Activated naive CD4-positive, alpha-beta T cell (primary cell): ENCODE measurements at places on chromosomes 7 and 10.

DNA sequence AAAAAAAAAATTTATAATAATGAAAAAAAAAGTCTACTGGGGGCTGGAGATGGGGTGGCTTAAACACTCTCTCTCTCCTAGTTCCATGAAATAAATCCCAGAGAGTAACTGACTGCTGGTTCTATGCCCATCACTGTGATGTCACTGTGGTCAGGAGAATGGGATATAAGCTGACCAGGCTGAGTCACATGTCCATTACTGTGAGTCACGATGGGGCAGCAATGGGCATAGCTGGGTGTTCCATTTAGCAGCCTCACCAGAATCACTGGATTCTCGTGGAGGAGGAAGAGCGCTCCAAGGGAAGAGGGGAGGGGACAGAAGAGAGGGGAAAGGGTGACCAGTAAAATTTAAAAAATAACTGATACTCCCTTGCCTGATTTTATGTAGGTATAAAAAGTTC, 37.1 kb downstream of the MASTL start:
- no peak for DNase-seq

GRCh38 chr10:116311706-116312490, 12.3 kb upstream of the CCDC172 start:
- no peak for DNase-seq

DNA sequence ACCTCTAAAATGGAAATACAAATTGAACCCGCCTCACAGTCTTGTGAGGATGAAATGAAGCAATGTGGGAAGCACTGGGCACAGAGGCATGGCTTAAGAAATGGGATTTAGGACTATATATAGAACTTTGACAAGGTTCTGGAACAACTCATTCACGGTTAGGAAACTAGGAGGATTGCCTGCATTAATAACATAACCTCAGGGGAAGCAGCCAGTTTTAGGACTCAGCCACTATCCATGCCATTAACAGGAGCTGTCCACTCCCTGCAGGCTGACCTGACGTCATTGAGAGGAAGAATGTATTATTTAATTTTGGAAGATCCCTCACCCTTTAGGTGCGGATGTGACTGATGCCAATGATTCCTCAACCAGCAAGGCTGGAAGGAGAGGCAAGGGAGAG, 34.8 kb downstream of the ITGB8 start:
- DNase-seq, result no peak

DNA sequence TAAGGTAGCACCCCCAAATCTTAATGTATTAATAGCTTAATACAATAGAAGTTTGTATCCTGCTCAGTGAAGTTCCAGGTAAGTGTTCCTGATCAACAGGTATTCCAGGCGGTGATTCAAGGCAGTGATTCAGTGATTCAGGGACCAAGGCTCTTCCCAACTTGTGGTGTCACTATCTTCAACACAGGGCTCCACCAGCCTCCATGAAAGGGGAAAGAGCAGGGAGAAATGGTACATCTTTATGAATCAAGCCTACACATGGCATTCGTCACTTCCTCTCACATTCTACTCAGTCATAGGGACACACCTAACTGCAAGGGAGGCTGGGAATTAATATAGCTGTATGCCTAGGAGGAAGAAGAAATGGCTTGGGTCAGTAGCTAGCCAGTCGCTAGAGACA, 5.1 kb downstream of the GOLGA7B start:
- no peak for DNase-seq

GRCh38 chr10:21531164-21531563, 2.9 kb upstream of the MLLT10 start:
- DNase-seq, result no peak

GRCh38 chr7:138167869-138168296, 91.6 kb downstream of the AKR1D1 start:
- no peak for DNase-seq

DNA sequence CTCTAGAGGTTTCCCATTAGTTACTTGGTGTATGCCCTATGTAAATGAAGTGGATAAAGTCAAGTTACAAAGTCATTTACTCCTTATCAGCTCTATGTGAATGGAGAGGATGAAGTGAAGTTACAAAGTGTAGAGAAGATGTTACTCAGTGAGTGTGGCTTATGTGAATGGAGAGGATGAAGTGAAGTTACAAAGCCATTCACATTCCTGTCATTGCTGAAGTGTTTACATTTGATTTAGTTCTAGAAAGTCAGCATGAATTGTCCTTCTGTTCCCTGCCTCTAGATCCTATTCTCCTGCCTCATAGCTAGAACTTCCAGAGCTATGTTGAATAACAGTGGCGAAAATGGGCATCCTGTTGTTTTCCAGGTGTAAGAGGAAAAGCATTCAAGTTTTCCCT, 880.1 kb downstream of the DNAJB9 start:
- DNase-seq, result no peak

- DNase-seq, result no peak
These were observed 32.0 kb downstream of the MALSU1 start for GRCh38 chr7:23331132-23331531.

- no peak for DNase-seq
These were observed 173.4 kb upstream of the PFKP start for GRCh38 chr10:2893991-2894390.

- DNase-seq, result no peak
These were observed 16.9 kb downstream of the SMURF1 start for GRCh38 chr7:99126921-99127553.

DNA sequence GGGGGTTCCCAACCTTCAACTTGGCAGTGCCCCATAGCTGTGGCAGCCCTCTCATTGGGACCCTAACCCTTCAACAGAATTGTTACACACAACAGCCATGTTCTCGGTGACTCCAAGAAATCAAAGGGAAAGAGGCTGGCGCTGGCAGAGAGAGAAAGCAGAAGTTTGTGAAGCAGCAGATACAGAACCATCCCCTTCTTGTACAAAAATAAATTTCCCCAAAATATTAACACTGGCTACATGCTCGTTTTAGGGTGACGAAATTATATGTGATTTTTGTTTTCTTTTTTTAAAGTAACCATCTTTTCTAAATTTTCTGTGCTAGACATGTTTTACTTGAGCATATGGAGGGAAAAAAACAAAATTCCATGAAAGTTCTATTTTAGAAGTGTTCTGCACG, 45.2 kb upstream of the SAMD8 start:
- DNase-seq, result no peak

- DNase-seq, result no peak
These were observed 54.7 kb downstream of the STEAP1B start for GRCh38 chr7:22445140-22445743.

DNA sequence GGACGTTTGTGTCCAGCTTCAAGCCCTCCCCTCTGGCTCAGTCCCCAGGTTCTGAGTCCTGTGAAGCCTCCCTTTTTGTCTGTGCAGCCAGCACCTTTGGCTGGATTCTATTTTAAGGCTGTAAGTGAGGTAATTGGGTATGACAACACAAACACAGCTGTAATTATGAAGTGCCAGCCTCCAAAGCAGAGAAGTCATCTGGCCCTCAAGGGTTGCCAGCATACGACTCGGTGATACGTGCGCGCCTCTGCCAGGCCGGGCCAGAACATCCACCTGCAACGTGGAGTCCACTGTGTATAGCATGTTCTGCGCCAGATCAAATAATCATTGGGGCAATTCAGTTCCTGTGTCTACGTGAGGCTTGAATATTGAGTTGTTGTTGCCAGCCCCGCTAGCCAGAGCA, 6.7 kb upstream of the FAM180A start:
- no peak for DNase-seq

DNA sequence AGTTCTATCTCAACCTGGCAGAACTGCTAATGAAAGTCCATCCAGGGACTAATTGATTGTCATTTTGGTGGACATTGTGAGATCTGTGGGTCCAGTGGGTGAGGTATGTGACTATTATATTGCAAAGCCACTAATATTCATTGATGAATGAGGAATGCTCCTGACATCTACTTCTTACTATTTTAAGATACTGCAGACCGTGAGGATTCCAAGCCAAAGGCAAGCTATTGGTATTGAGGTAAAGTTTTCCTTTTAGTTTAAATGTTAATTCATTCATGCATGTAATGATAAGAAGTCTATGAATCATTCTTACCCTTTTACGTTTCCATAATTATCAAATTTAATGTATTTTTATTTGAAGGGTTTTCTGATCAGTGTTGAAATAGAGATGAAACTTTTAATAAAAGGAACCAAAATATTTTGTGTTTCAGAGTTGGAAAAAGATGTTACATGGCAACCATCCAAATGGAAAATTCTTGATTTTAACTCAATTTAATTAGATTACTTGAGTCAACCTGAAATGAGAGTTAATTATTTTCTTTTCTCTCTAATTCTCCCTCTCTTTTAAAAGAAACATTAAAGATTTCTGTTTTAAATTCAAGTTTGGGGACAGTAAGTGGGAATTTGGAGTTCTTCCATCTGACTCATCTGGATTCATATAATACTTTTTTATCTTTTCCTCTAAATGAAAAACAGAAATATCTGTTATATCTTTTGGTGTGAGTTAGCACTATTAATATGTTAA, 39.6 kb downstream of the NUP205 start:
- no peak for DNase-seq

DNA sequence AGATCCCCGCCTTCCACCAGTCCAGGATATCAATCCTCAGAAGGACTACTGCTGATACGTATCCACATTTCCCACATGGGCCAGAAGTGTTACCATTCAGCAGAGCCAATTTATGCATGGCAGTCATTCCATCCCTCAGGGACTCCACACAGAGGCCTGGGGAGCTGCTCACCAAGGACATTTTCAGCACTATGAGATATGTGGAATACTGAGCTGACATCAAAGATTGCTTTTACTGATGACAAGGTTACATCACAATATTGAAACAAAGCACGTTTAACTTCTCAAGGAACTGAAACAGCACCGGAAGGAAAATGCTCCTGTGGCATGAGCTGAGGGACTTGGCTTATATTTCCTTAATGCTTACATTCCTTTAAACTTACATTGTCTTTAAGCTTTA, 335.1 kb downstream of the BMPER start:
- DNase-seq, result no peak

DNA sequence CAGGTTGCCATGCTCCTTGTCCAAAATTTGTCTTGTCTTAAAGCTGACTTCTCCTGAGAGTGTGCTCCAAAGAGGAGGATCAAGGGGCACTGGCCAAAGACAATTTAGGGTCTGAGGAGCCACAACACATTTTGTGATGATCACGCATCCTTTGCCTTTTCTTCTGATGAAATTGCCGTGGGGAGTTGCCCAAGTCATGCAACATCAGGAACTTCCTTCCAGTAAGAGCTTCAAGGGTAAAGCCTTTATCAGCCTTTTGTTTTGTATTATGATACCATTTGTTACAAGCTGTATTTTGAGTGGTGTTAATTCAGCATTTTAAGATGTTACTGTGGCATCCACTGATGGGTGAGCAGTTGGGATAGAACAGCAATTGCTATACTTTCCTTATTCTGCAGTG, 131.2 kb upstream of the MKI67 start:
- DNase-seq, result no peak

DNA sequence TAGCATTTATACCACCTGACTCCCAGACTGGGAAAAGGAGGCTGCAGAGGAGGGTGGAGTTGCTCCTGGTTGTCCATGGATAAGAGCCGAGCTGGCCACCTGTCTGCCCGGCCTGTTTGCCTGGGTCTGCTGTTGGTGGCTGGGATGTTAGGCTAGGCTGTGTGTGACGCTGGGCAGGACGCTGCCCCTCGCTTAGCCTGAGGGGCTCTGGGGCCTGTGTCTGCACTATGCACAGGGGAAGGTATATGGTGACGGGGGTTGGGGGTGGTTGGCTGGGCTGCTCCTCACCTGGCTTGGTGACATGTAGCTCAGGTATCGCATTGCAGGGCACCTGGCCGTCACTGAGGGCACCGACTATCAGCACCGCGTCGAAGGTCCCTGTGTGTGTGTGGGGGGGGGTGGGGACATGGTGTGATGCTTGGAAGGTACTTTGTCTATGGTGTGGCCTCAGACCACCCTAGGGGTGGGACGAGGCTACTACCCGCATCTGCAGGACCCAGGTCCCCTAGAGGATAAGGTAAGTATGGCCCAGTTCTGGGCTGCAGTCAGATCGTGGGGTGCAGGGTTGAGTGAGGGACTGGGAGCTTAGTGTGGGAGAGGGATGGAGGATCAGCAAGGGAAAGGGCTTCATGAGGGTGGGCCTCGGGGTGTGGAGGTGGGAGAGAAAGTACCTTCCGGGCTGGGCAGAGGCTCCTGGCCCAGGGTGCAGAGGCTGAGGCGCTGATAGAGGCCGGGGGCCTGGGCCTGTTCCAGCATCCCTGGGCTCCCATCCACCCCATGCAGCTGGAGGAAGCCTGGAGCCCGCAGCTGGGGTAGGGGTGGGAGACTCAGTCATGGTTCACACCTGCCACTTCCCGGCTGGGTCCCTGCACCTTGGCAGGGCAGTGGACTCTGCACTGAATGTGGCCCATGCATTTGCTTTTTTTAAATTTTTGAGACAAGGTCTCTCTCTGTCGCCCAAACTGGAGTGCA, 2.3 kb downstream of the METTL27 start:
- no peak for DNase-seq

- DNase-seq, result no peak
These were observed 226.4 kb upstream of the HABP2 start for GRCh38 chr10:113326160-113327111.

GRCh38 chr7:55018361-55019190, at the start of gene EGFR:
TSS of gene EGFR (plus strand) at chr7:55019017. CDS start at chr7:55019278, 261 bp downstream.
- DNase-seq, result no peak

GRCh38 chr7:67752227-67752626, 755.6 kb downstream of the TYW1 start:
- DNase-seq, result no peak

GRCh38 chr10:118823256-118823907, 68.6 kb upstream of the CACUL1 start:
- DNase-seq, result no peak

DNA sequence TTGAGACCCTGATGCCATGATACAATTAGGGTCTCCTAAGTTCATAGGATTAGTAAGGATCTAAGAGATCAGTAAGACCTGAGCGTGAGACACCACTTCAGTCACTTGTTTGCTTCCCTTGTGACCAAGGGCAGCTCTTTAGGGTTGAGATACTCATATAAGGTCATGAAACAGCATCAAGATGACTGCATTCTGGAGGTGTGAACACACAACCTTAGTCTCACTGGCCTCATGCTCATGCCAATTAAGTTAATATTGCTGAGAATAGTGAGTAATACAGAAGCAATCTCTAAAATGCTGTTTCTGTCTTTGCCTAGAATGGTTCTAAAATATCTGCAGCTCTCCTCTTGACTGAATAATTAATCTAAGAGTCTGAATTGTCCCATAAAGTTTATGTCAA, 39.6 kb upstream of the KLHL7 start:
- no peak for DNase-seq

- no peak for DNase-seq
These were observed 7.0 kb upstream of the TRDMT1 start for GRCh38 chr10:17208476-17208875.

- DNase-seq, result no peak
These were observed 128.1 kb downstream of the BAMBI start for GRCh38 chr10:28805390-28805789.

GRCh38 chr10:43688348-43688892, 39.7 kb upstream of the ZNF32 start:
- DNase-seq, result no peak

- DNase-seq, result no peak
These were observed 273.4 kb downstream of the PRPF18 start for GRCh38 chr10:13859979-13860654.

GRCh38 chr10:97224483-97225435, 39.0 kb upstream of the SLIT1 start:
- no peak for DNase-seq
